HFF-Myc (cell line): ENCODE measurements at places on chromosomes 7 and 10.
A peak's percentile ranks its signal among the peaks of the same experiment; 100 is the strongest.

- DNase-seq, result peak; percentile 86
Observed at GRCh38 chr10:60148266-60148840, 241.3 kb downstream of the ANK3 start.

DNA sequence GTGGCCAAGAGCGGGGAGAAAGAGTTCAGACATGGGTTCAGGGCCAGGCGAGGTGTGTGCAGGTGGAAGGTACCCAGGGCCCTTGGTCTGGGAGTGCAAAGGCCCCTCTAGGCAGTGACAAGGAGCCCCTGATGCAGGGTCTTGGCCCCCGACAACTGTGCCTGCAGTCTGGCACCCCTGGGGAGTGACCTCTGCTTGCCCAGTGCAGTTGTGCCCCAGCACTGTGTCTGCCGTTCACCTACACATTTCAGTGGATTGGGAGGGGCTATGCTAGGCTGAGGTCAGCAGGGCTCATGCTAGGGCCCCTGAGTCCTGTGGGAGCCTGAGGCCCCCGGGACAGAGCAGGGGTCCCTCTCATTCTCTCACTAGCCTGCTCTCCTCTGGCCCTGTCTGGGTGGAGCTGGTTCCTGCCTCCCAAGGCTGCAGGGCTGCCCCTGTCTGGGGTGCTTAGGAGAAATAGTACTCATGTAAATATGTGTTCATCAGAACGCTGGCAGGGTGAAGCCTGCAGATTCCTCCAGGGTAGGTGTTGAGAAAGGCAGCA, 550.4 kb downstream of the TCERG1L start:
- DNase-seq, result no peak

DNA sequence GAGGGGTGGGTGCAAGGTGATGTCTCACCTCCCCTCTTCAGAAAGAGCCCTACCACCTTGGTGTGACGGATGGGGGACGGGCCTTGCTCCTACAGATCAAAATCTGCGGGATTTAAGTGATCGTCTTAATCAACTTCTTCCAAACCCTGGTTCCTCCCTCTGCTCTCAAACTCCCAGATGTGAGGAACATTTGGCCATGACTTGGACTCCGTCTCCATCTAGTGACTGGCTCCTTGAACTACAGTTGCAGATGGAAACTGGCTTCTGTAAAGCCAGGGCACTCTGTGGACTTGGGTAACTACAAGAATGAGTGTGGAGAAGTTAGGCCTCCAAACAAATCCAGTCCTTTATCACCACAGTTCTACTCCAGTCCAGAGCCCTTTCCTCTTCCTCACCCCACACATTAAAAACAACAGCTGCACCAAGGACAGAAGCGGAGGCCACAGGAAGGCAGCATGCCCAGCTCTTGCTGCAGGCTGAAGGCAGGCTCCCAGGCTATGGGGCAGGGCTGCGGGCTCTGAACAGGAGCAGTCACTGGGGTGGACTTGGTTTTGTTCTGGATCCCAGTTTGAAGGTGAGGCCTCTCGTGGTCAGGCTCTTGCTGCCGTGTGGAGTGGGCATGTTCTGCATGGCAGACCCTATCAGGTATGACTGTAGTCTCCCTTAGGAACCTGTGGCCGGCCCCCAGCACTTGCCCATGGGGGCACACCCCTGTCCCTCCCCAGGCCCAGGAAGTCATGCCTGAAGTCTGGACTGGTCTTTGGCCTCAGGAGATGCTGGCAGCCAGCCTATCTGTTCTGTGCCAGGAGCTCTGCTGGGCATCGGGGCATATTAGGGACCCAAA, 79.4 kb downstream of the VWC2 start:
- peak; percentile 0 for DNase-seq

- DNase-seq, result no peak
Observed at GRCh38 chr10:72253578-72253977, 20.1 kb upstream of the DDIT4 start.

DNA sequence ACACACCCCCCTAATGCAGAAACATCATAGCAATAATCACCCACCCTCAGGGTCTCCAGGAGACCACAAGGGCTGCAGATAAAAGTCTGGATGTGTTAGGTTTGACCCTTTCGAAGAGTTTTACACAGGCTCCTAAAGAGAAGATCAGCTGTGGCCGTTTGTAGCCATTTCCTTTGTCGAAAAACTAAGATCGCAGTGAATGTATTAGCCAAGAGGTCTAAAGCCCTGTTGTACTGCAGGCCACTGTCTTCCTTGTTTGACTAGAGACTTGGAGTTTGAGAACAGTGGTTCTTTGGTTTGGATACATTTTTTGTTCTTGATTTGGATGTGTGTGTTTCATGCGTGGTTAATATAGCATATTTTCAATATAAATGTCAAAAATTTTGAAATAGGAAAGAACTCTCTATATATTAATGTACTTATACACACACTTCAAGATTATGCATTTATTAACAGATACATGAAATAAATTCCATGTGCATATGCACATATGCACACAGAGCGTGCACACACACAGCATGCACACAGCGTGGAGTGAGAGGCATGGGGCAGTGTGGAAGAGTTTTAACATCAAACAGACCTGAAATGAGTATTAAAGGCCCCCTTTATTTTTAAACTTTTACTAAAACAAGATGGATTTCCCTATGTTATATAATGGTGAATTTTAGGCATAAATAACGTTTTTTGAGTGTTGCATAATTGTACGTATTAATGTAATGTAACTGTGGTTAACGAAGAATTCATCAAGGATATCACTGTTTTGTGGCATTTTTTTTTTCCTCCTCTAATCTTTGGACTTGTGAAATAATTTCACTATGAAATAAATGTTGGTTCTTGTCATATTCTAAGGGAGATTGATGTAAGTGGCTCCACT, 2.2 kb downstream of the IKZF1 start:
- no peak for DNase-seq

DNA sequence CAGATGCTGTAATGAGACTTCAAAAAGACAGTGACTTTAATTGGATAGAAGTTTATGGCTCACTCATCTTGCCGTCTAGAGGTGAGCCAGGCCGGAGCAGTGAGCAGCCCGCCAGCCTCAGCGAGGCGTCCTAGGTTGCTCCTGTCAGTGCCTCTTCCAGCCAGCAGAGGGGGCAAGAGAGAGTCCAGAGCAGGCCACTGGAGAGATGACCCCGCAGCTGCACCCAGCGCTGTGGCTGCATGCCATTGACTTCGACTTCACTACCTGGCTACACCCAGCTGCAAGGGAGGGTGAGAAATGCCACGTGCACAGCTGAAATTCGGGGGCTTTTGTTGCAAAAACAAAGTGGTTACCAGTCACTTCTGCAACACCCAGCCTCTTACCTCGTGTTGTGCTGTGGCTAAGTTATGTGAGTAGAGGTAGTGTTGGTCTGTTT, 26.5 kb downstream of the NUB1 start:
- DNase-seq, result peak; percentile 68

- no peak for DNase-seq
Observed at GRCh38 chr7:79452495-79453265, 787 bp downstream of the MAGI2 start.

DNA sequence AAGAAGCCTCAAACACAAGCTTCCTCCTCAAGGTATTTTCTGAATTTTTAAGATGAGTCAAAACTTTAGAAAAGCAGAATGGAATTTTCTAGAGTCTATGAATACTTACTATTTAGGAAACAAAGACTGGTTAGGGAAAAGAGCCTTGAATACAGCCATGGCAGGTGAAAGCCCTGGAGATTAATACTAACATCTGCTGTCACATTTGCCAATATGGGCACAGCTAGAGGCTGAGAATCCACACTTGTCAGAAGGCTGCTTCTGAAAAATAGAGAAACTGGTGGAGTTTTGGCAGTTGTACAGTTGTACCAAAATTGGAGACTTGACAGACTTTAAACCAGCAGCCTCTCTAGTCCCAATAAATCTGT, 24.3 kb upstream of the CNNM1 start:
- no peak for DNase-seq

DNA sequence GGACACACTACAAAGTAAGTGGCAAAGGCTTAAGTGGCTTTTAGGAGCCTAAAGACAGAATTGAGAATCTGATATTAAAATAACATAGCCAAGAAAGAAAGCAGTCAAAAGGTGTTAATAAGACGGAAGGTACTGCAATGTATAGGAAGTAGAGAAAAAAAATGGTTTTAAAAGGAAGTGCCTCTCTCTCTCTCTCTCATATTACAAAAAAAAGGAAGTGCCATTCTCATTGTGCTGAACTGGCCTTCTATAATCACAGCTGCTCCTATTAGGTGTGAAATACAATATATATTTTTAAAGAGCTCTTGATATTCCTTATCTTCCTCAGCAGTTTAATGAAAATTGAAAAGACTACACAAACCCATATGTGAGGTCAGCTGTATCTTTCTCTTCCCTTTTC, 199.4 kb upstream of the NPVF start:
- DNase-seq, result no peak

GRCh38 chr10:130786365-130786966, 525.1 kb downstream of the TCERG1L start:
- no peak for DNase-seq

DNA sequence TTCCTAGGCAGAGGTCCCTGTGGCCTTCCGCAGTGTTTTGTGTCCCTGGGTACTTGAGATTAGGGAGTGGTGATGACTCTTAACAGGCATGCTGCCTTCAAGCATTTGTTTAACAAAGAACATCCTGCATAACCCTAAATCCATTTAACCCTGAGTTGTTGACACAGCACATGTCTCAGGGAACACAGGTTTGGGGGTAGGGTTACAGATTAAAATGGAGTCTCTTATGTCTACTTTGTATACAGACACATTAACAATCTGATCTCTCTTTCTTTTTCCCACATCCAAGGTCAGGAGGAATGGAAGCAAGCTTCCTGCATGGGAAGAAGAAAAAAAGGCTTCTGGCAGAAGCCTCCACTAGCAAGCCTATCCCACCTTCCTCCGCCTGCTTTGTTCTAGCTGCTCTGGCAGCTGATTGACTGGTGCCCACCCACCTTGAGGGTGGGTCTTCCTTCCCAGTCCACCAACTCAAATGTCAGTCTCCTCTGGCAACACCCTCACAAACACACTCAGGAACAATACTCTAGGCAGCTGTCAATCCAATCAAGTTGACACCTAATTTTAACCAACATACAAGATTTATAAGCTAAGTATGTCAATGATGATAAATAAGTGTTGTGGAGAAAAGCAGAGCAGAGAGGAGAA, 176.5 kb upstream of the CCZ1B start:
- no peak for DNase-seq

GRCh38 chr10:117972168-117972837, 74.4 kb downstream of the RAB11FIP2 start:
- DNase-seq, result no peak

DNA sequence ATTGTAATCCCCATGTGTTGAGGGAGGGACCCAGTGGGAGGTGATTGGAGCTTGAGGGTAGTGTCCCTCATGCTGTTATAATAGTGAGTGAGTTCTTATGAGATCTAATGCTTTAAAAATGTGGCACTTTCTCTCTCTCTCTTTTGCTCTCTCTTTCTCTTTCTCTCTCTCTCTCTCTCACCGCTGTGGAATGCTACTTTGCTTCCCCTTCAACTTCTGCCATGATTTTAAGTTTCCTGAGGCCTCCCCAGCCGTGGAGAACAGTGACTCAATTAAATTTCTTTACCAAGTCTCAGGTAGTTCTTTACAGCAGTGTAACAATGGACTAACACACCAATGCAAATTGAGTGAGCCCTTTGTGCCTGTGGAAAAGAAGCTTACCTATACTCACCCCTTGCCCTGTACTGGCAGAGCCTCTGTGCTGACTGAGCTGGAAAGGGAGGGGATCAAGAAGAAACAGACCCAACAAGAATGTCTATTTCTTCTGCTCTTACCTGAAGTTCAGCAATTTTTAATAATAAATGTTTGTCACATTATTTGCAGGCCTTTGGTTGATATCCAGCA, 642.5 kb upstream of the KCND2 start:
- no peak for DNase-seq

DNA sequence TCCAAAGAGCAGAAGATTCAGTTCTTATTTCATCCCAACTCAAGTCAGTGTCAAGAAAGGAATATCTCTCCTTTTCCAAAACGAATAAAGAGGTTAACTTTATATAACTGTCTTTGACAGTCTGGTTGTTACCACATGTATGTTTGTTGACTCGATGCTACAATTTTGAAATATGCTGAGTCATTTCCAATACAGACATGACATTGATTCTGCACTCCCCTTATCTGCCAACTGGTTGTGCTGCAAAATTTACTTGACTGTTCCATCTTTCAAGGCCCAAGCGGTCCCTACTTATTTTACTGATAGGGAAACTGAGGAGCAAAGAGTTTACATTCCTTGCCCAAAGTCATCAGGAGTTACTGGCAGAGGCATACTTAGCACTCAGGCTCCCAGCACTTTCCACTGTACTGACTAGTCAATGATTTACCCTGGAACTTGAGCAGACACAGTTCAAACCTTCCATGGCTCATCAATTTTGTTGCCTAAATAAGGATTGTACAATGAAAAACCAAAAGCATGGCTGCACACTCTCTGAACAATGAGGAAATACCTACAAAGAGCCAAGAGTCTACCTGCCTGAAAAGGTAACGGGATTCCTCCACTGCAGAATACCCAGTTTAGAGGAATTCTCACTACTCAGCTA, 52.8 kb downstream of the ABLIM1 start:
- no peak for DNase-seq

DNA sequence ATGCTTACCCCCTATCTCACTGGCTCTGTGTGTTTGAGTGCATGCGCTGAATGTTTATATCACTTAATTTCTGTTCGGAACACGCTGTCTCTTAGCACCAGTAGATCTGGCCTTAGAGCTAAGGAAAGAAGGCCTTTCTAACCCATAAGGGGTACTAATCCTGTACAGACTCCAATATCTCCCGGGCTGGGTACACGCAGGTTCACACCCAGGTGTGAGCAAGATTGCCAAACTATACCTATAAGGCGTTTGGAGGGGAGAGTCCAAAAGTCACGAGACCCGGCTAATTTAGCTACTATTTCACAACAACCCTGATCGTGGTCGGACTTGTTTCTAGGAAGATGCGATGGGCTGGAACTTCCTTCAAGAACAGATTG, 727 bp upstream of the PDSS1 start:
- DNase-seq, result no peak

GRCh38 chr7:115838829-115839228, 191.7 kb downstream of the TFEC start:
- no peak for DNase-seq

DNA sequence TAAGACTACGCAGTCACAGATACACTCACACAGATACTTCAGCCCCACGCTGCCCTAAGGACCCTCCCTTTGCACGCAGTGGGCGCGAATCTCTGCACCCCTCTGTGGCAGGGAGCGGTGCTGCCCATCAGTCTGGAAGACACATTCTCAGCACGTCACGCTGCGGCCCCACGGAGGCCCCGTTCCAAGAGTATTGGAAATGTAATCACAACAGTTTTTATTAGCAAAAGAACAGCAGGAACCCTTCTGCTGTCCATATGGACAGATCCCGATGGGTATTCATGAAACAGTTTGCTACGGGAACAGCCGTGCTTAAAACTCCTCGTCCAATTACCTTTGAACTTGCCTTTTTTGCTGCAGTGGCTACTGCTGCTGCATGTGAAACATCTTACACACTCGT, 131.0 kb downstream of the RPS24 start:
- no peak for DNase-seq

DNA sequence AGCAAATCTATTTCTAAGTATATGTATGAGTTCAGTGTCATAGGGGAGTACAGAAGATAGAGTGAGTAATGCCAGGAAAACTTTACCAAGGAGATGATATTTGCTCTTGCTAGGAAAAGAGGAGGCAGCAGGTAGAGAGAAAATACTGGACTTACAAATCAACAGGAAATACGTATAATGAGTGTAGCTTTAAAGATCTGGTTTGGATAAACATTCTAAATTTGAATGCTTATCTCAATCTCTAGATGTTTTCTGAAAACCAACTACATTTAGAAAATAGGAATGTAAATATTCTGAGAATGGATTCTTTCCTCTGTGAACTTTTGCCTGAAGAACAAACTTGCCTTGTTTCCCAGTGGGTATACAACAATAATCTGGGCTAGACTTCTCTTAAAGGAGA, 46.9 kb upstream of the GNAI1 start:
- no peak for DNase-seq
